ENCODE measurements at places on chromosomes 5 and 9.
A peak's percentile ranks its signal among the peaks of the same experiment; 100 is the strongest.

- no peak for DNase-seq
Observed at GRCh38 chr9:109437286-109437685, 60.8 kb downstream of the PTPN3 start.

- no peak for DNase-seq
Observed at GRCh38 chr5:27129926-27130325, 91.5 kb upstream of the CDH9 start.

- DNase-seq, result no peak
Observed at GRCh38 chr9:69207503-69207902, 33.4 kb downstream of the TJP2 start.

GRCh38 chr9:34413231-34413852, 36.6 kb upstream of the MYORG start:
- DNase-seq, result peak; percentile 24

DNA sequence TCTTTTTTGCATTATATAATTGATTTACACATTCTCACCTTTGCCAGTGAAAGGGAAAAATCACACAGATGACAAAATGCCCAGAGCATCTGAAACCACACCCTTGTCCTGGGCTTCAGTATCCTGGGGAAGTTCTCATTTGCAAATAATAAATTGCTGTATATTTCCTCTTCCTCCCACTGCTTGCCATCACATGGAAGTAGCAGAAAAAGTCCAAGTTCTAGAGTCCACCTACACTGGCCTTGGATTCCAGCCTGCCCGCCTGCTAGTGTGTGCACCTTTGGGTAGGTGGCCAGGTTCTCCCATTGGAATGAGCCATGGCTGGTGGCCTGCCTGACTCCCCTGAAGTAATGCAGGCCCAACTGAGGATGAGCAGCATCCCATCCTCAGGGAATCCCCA, 149.4 kb downstream of the GADD45G start:
- no peak for DNase-seq

- no peak for DNase-seq
Observed at GRCh38 chr9:112844771-112845542, 45.7 kb downstream of the SLC46A2 start.

DNA sequence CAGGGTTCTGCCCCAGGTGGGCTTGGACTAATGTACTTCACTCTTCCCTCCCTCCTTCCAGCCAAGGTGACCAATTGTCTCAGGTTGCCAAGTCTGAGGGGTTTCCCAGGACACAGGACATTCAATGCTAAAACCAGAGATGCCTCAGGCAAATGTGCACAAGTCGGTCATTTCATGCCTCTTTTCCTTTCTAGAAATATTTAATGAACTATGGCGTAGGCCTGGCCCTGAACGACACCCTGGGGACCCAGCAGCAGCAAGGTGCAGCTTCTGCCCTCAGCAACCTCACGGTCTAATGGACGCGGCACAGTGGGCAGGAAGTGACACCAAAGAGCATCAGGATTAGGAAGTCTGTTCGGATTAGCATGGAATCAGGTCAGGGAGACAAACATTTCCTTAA, 148.1 kb downstream of the MTX3 start:
- no peak for DNase-seq

GRCh38 chr9:91986248-91986647, 36.2 kb upstream of the ROR2 start:
- no peak for DNase-seq

GRCh38 chr5:150945486-150945885, 40.7 kb upstream of the ZNF300 start:
- DNase-seq, result no peak

- DNase-seq, result no peak
Observed at GRCh38 chr9:131403493-131403773, 9.5 kb downstream of the PRRC2B start.
